ENCODE measurements at places on chromosomes 2 and 18.
A peak's percentile ranks its signal among the peaks of the same experiment; 100 is the strongest.

DNA sequence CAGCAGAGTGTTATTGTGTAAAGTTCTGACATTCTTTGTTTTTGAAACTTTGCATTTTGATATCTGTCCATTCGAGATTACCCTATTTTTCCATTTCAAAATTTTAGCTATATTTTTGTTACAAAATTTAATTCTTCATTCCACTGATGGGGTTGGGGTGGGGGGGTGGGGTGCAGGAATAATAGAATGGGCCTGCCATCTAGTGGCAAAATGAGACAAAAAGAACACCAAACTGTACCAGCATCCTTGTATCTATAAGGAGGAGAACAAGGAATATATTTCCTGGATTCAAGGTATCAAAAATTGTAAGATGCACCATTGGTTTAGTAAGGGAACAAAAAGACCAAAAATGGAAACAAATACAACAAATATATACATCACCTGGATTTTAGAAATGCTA lies 27.9 kb upstream of the TTR start:
- no peak for DNase-seq

DNA sequence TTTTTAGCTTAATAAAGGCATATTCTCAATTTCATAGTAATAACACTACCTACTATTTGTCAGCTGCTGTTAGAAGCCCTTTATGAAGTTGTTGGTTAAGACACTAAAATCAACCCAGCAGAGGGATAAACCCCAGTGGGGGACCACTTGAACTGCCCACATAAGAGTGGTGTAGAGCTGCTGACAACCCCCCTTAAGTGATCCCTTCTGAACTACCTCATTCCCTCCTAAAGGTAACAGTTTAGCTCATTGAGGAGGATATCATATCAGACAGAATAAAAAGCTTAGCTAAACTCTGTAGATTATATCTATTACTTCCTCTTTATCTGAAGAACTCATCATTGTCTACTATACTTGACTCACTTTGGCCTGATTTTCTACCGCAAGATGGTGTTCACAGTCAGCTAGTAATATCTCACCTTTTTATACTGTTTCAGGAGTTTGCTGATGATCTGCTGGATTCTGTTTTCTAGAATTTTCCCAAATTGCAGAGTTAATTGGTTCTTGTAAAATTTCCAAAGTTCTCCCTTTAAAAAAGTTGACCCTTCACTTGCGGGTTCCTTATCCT lies 16.2 kb downstream of the GALM start:
- no peak for DNase-seq

DNA sequence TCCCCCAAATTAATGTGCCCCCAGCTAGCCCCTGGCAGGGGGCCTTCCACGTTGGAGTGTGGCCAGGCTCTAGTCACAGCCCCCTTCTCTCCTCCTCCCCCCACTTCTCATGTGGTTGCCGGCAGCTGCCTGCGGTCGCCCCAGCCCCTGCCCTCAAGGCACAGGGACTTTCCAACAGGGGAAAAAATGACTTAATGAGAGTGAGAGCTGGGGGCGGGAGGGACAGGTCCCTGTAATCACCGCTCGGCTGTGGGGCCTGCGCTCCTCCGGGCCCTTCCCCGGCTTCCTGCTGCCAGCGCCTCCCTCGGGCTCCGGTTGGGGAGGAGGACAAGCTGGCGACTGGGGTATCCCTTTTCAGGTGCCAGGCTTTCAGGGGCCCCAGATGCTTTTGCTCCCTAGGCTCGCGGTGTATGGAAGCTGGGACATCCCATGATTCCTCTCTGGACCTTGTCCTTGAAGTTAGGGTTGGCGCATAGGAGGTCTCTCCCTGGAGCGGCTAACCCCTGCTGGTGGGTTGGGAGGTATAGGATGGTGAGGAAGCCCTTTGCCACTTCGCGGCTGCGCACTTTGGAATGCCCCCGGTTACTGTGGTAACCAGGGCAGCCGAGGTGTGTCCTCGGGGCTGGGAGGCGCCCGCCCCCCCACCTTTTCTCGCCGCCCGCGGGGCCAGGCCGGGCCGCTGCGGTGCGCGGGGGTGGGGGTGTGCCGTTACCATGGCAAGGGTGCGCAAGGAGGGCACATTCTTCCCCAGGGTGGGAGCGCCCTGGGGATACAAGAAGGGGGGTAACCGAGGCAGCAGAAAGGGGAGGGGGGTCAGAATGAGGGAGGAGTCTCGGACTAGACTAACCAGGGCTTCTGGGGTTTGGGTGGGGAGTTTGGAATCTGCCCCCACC lies 16.1 kb downstream of the WNT10A start:
- no peak for DNase-seq

- no peak for DNase-seq
Observed at GRCh38 chr18:5619376-5619775, 75.6 kb upstream of the EPB41L3 start.

DNA sequence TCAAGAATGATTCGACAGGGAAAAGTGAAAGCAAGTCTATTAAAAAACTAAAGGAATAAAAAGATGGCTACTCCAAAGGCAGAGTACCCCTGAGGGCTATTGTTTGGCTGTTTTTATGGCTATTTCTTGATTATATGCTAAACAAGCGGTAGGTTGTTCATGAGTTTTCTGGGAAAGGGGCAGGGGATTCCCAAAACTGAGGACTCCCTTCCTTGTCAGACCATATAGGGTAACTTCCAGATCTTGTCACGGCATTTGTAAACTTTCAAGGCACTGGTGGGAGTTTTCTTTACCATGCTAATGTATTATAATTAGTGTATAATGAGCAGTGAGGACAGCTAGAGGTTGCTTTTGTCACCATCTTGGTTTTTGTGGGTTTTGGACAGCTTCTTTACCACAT lies 474.9 kb upstream of the MC4R start:
- no peak for DNase-seq

DNA sequence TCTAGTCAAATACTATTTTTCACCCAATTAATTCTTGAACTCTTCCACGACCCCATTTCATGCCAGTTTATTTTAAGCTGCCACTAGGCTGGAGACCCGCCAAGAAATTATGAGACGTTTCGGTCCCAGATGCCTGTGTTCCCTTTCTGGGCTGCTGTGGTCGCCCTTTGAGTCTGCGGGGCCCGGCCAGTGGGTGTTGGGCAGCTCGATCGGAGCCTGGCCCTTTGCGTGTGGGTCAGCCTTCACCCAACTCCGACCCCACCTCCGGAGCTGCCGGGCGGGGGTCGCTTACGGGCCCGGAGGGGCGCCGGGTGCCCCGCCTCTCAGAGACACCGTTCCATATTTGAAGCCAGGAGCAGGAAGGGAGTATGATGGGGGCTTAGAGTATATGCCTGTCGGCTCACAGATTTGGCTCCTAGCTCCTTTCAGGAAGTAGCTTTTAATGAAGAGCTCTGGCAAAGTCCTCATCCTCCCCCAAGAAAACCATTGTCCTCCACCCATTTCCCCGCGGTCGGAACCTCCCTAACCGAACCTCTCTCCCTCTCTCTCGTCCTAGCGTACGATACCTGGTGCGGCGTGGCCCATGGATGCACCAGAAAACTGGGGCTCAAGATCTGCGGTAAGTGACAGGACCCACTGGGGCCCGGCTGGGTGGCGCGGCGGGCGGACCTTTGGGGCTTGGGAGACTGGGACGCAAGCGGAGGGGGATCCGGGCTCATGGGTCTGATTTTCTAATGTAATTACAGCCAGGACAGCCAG lies 5.0 kb downstream of the GAD1 start:
- DNase-seq, result no peak

- peak; percentile 96 for DNase-seq
Observed at GRCh38 chr2:28751252-28751955, at the start of gene PPP1CB. TSS of gene PPP1CB (plus strand) at chr2:28751830. CDS start at chr2:28752125, 295 bp downstream.

DNA sequence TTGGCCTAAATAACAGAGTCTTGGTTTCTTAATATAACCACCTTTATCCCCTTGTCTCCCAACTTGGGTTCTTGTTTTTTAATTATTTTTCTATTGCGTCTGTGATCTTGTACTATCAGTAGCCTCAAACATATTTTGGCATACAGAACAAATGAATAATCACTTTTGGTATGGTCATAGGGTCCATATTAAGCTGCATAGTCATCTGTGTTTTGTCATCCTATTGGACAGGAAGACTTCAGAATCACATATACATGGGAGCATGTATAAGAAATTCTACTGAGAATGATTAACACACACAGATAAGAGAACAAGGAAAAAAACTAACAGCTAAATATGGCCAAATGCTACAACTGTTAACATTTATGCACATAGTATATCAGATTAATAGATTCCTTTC lies 126.0 kb downstream of the MEP1B start:
- DNase-seq, result no peak

DNA sequence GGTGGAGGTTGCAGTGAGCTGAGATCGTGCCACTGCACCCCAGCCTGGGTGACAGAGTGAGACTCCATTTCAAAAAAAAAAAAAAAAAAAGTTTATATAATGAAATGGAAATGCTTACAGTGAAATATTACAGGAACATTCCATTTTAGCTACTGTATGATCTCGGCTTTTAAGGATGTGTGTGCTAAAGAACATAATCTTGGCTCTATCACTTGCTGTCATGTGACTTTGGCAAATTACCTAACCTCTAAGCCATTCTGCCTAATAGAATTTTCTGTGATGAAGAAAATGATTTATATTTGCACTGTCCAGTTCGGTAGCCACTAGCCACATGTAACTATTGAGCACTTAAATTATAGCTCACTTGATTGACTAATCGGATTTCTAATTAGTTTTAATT lies 36.3 kb downstream of the SMAD4 start:
- no peak for DNase-seq

DNA sequence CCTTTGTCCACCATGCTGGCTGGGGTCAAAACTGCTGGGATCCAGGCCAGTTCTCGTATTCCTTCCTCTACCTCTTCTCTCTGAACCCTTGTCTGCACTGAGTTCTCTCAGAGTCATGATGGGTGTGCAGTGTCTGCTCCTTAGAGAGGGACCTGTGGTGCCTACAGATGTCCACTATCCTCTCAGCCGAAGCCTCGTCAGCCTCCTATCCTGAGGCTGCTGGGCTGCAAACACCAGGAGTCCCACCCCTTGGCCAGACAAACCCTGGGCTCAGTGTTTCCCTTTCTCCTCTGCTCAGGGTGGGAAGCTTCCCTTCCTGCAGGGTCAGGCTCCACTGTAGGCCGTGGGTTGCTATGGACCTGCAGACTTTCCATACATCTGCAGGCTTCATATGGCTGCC lies 2.3 kb downstream of the INPP5D start:
- DNase-seq, result no peak

DNA sequence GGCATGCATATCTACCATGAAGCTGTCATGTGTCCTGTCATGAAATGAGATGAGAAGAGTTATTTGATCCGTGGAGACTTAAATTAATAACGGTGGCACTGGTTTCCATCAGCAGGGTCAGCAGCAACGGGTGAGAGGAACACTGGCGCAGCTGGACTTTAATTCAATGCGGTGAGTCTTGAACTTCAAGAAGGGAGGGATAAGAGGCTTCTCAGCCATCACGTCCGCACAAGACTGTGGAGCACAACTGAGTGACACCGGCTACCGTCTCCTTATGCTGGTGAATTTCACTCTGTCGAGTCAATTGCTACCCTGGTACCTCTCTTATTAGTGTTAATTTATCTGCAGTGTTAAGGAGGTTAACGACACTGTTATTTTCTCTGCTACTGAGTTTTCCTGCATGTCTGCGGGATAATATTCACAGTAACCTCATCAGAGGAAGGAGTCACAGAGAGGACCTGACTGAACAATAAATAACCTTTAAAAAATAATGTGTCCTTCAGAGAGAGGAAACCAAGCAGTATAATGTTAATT lies 236.8 kb downstream of the EPHA4 start:
- DNase-seq, result no peak

- DNase-seq, result no peak
Observed at GRCh38 chr18:2654169-2654927, 1.2 kb upstream of the SMCHD1 start.

GRCh38 chr2:179268277-179268925 lies 3.8 kb upstream of the SESTD1 start:
- no peak for DNase-seq

- DNase-seq, result no peak
Observed at GRCh38 chr2:65786007-65786717, 353.8 kb upstream of the SPRED2 start.

DNA sequence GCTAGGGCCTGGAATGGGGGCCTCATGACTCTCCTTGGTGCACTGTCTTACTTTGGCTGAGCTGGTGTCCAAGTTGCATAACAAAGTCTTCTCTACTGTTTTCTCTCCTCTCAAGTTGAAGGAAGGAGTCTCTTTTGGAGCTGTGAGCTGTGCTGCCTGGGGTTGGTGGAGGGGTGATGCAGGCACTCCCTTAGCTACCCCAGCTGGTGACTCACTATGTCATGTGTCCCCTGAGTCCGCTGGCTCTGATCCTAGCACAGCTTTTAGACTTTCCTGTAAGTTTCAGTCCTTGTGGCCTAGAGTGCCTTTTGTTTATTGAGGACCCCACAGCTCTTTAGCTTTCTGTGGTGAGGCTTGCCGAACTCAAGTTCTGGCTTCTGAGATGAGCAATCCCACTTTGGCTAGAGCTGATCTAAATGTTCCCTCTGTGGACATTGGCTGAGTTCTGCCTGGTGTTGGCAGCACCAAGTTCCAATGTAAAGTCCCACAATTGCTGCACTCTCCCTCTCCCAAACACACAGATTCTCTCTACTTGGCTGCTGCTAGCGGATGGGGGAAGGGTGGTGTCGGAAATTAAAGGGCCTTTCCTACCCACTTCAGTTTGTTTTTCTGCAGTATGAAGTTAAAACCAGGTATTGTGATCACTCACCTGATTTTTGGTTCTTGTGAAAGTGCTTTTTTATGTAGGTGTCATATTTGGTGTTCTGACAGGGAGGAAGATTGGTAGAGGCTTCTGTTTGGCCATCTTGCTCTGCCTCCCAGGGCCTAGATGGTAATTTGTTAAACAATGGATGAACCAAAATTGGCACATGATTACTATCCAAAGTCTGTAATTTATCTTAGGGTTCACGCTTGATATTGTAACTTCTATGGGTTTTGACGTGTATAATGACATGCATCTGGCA lies 83.2 kb downstream of the COMMD1 start:
- no peak for DNase-seq

DNA sequence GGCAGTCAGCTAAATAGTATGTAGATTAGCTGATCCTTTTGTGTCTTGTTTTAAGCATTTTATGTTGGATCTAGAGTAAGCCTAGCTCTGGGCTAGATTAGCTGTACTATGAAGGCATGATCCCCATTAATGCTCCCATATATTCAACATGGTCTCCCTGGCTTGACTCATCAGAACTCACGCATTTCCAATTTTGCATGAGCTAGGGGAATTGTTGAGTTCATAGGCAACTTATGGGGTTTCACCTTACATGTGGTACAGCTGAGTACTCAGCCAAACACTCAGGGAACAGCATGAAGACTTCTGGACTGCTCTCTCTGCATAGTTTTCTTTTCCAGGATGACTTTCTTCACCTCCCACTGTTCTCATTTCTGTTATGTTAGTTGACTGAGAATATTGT lies 248.2 kb downstream of the TMX3 start:
- DNase-seq, result no peak

Measured in glutamatergic neuron (in vitro differentiated cells).